ENCODE measurements at places on chromosomes 3 and 15.

DNA sequence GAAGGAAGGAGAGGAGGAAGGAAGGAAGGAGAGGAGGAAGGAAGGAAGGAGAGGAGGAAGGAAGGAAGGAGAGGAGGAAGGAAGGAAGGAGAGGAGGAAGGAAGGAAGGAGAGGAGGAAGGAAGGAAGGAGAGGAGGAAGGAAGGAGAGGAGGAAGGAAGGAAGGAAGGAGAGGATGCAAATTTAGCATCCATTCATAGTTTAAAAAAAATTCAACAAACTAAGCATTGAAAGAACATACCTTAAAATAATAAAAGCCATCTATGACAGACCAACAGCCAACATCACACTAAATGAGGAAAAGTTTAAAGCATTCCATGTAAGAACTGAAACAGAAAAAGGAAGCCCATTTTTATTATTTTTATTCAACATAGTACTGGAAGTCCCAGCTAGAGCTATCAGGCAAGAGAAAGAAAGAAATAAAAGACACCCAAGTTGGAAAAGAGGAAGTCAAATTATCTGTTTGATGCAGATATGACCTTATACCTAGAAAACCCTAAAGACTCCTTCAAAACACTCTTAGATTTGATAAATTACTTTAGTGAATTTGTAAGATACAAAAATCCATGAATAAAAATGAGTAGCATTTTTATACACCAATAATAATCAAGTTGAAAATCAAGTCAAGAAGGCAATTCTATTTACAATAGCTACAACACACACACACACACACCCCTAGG lies 52.2 kb upstream of the FXR1 start:
- DNase-seq: no peak

DNA sequence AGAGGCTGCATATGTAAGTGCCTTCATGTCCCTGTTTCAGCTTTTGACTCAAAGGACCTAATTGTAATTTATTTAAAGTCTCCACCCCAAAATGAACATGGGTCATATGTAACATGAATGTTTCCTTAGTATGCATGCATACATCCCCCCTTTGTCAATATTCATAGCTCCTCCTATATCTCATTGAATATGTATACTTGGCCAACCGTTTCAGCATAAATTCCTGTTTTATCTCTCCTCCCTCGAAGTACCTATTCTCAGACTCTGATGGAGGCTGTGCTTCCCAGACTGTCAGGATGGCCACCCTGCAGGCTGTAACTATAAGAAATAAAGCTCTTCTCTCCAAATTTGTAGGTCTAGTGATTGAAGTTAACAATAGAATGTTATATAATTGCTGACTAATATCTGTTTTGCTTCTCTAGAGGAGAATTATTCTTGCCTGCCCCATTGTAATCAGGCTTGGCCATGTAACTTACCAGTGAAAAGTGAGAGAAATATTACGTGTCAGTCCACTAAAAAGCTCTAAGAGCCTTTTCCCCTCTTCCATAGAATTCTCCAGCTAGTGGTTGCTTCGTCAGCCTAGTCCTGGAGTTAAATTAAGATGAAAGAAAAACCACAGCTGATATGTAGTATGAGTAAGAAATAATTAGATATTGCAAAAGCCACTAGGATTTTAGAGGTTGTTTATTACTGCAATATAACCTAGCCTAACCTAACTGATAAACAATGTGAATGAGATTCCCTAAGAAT lies 245.1 kb downstream of the ZNF385D start:
- DNase-seq: no peak

DNA sequence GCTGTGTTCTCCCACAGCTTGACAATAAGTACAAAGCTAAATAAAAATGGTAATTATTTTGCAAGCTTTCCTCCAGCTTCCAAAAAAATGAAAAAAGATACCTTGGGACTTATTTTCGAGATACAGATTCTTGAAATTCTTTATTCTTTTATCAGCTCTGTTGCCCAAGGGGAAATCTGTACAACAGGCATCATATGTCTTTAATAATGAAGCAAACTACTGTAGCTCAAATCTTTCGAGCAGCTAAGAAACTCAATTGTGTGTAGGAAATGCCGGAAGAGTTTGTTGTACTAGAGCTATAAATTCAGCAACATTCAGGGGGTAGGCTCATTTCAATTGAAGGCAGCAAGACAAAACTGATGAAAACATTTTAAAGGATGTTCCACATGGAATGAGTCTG lies 297.7 kb downstream of the GBE1 start:
- no peak for DNase-seq

DNA sequence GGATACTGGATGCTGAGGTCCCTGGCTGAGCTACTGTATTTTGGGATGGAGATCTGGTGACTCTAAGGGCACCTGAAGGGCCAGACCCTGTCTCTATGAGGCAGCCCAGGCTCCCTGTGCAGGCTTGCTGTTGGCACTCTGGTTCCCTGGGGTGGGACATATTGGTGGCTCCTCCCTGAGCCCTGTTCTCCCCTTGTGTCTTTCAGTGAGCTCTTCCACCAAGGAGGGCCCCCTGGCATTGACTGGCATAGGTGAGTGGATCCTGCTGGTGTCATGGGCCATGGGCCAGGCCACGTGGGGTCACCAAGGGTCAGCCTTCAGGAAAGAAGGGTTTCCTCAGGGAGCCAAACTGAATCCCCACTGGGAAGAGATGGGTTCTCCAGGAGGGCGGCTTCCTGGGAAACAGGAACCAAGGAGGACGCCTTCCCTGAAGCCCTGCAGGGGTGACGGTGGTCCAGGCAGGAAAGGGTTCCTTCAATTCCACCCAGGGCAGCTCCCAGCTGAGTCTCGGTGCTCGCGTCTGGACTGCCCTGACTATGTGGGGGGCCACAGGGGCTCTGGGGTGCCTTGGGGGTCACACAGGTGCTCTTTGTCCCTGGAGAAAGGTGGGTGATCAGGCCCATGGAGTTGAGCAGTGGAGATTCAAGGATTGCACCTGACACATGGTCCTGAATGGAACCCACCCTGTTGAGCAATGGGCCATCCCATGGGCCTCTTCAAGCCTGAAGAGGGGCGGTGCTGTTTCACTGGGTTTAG lies 220.4 kb downstream of the SNRPN start:
- DNase-seq: no peak

- no peak for DNase-seq
Observed at GRCh38 chr3:129505341-129505740, 23.1 kb upstream of the RHO start.

DNA sequence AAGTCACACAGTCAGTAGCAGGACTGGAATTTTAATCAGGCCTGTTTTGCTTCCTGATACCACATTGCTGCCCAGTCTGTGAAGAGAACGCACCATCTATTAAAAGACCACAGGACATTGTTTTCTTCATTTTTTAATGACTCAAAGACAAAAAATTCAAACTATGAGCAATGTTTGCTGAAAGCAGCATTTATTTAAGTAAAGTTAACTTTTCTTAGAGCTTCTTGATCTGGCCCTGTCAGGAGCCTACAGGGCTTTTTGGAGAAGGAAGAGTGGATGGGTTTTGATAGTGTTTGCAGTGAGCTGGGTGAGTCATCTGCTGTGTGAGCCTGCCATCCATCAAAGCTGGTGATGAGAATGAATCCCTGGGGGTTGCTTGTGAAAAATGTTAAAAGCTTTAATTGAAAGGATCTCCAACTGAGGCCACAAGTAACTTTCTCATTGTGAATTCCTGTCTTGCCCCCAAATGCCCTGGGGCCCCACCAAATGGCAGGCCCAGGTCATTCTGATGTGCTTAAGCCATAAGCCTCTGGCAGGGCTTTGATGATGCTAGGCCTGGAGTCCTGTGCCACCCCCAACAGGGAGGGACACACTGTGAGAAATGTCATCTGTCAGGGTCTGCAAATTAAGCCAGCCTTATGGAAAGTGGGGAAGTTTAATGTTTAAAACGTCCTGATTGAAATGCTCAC lies 136.2 kb upstream of the PFN2 start:
- no peak for DNase-seq

DNA sequence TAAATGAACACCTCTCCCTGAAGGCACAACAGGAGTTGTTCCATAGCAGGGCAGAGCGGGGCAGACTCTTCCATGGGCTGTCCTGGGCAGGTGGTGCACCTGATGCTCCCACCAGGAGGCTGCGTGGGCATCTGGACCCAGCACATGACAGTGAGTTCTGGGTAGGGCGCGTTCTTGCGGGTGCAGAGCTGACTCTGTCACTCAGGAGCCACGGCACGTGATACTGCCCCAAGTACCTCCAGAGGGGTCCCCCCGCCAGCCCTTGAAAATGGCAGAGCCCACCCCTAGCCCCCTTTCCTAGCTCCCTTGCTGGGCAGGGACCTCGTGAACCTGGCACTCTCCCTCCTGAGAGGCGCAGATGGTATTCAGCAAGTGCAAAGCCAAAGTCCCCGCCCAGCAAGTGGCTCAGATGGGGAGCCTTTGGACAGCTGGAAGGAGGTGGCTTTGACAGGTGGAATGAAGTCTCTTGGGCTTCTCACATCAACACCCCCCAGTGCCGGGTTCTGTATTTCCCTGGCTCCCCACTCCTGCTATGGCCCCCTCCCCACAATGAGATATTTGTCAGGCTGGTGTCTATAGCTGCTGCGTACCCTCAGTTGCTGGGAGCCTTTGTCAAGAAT lies 172.1 kb downstream of the TBC1D2B start:
- no peak for DNase-seq

- DNase-seq: no peak
Observed at GRCh38 chr3:139491966-139492365, 15.7 kb upstream of the RBP2 start.

DNA sequence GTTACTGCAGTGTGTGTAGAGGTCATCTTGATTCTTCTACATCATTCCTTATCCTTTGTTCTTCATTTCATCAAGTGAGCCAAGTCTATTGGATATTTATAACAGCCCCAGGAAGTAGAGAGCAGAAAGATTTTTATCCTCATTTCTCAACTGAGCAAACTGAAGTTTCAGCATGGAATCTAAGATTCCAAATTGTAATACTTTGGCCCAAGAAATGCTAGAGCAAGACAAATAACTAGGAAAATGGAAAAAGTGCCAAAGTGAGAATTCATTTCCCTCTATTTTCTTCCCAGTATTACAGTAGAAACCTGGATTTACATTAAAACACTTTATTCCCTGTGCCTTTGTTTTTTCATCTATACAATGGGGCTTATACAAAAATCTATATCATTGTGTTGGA lies 346.8 kb downstream of the ARPP21 start:
- DNase-seq: no peak

GRCh38 chr15:94412979-94413746 lies 181.8 kb downstream of the MCTP2 start:
- DNase-seq: no peak

DNA sequence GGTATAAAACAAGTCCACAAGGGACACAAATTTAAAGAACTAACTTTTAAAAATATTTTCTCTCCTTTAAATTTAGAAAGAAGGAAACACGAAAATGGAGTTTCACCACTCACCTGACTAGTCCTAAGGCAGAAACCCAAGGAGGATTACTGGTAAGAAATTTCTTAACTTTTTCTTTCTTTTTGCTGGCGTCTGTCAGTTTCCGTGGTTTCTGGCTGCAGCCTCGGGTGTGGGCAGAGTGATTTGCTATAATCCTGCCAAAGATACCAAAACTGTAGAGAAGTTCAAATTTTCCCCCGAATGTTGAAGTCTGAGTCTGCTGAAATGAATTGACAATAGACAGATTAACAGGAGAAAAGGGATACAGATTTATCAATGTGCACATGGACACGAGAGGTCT lies 843.6 kb upstream of the ALCAM start:
- no peak for DNase-seq

DNA sequence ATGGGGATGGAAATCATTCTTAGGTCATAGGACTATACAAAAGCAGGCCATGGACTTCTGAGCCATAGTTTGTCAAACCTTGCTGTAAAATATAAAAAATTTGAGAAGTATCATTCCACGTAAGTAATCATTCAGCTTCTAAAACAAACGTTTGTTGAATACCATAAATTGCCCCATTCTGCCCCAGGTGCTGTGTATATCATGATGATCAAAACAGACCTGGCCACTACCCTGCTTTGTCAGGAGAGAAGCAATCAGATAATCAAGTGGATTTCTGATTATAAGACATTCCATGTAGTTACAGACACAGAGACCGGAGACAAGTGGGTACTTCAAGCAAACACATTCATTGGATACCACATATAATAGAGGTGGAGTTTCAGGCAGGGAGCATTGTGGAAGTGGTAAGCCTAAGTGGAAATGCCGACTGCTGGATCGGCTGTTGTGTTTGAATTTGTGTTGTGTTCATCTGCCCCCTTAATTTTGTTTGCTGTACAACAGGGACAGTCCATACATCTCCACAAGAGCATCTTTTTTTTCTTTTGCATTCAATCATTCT lies 61.7 kb downstream of the TGFBR2 start:
- no peak for DNase-seq

DNA sequence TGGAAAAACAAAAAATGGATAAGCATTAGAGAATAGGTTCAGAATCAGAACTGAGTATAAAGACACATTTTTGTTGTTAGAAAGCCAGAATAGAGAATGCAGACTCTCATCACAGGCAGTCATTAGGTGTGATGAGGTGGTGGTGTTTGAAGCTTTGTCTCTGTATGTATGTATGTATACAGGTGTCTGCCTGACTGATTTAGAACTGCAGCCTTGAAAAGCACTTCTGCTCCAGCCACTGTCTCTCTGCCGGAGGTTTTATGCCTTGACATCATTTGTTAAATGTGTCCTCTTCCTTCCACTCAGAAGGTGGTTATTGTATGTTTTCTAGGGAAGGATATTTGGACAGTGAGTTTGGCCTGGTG lies 80.7 kb upstream of the ZBED2 start:
- no peak for DNase-seq

DNA sequence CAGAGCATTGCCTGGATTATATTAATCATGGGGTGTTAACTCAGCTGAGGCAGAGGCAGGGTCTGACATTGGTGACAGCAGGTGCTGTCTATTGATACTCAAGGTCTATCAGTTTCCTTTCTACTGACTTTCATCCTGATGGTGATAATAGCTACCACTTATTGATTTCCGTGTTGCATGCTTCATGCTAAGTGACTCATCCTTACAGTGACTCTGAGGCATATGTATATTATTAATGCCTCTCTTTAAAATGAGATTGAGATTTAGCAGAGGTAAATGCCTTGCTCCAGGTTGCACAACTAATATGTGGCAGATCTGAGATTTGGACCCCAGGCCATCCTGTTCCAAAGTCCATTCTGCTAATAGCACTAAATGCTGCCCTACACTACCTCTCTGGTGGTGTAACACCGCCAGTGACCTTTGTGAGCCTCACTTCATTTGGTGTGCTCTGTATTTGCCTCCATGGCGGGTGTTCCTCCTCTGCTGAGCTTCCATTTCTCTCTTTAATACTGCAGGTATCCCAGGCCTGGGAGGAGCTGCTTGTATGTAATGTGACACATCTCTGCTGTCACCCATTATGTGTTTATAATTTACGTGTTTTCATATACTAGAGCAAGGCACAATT lies 50.4 kb downstream of the GPR171 start:
- DNase-seq: no peak

DNA sequence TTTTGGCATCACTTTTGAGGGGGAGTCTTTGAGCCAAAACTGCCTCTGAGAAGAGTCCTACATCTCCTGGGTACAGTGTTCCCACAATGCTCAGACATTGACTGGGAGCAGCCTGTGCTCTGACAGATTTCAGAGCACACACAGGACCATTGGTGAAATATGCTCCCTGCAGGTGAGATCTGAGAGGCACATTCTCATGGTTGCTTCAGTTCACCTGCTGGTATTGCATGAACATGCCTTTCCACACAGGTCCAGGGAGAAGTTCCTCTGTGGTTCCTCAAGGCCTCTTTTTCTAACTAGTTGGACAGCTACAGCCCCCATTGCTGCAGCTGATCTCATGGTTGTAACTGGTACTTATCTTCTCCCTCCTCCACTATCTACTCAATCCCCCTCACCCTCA lies 37.0 kb downstream of the FOXL2 start:
- DNase-seq: no peak

GRCh38 chr15:49589030-49589429 lies 31.6 kb downstream of the FAM227B start:
- no peak for DNase-seq

- DNase-seq: no peak
Observed at GRCh38 chr3:177111541-177111949, 85.7 kb downstream of the TBL1XR1 start.

All from naive thymus-derived CD8-positive, alpha-beta T cell (primary cell).